ENCODE measurements at places on chromosomes 2 and 18.
A peak's percentile ranks its signal among the peaks of the same experiment; 100 is the strongest.

GRCh38 chr2:17470855-17471641 lies 47.2 kb downstream of the RAD51AP2 start:
- peak; percentile 26 for DNase-seq

DNA sequence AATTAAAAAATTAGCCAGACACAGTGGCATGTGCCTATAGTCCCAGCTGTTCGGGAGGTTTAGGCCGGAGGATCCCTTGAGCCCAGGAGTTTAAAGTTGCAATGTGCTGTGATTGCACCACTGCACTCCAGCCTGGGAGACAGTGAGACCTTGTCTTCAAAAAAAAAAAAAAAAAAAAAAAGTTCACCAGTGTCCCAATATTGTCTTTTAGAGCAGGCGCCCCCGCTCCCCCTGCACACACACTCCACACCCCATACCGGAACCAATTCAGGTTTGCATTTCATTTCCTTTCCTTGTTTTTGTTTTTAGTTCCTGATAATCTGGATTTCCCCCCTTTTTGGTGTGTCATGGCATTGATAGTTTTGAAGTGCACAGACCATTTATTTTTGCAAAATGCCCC lies 10.4 kb downstream of the TMEM87B start:
- no peak for DNase-seq

DNA sequence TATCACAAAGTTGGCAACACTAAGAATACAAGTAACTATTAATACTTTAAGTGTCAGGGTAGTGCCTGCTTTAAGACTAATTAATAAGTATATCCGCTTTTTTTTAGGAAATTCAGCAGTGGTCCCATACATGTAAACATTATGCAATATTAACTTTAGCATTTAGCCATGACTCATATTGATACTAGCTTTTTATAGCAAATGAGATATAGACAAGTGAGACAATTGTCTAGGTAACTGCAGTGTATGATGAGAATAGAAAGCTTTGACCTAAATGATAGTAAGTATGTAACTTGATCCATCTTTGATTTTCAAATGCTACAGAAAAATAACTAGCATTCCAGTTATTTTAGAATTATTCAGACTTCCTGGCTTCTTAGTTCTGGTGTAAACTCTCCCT lies 27.4 kb upstream of the VRK2 start:
- DNase-seq = no peak

GRCh38 chr2:129699781-129700573 lies 279.5 kb upstream of the RAB6C start:
- no peak for DNase-seq

- DNase-seq = peak; percentile 6
Measured at GRCh38 chr2:146312899-146313298, 1531.9 kb upstream of the ACVR2A start.

DNA sequence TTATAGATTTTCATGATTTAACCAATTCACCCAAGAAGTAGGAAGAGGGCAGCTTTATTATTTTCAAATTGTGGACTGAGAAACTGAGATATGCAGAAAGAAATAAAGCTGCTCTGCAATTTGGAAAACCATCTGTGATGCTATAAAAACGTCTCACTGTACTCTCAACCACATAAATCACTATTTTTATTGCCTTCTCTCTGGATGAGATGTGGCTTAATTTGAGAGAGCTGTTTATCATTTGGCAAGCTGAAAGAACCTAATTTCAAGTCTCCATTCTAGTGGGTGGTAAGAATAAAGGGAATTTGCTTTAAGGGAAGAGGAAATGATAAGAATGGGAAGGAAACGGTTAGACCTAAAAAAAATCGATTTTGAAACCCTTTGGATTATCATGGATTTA lies 49.9 kb upstream of the CYP1B1 start:
- no peak for DNase-seq

- DNase-seq = no peak
Measured at GRCh38 chr2:70725505-70725904, 42.5 kb downstream of the ADD2 start.

GRCh38 chr2:22487036-22487435 lies 897.9 kb upstream of the KLHL29 start:
- DNase-seq = no peak

GRCh38 chr2:200435379-200435778 lies 74.5 kb downstream of the KCTD18 start:
- no peak for DNase-seq

DNA sequence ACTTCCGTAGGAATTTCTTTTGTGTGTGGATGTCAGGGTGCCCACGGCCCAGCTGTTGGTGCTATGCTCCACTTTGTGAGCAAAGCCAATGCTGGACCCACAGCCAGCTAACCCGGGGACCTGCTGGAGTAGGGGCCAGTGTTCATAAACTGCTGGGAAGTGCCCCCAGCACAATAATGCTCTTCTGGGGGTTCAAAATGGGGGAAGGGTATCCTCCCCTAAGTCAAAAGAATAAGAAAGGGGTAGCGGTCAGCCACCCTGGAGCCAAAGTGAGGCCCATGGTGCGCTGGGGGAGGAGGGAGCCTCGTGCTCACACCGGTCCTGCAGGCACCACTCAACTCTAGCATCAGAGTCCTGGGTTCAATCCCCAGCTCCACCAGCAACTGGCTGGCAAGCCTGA lies 115.8 kb upstream of the NPAS2 start:
- no peak for DNase-seq

- DNase-seq = peak; percentile 28
Measured at GRCh38 chr2:2646433-2647051, 315.5 kb upstream of the MYT1L start.

DNA sequence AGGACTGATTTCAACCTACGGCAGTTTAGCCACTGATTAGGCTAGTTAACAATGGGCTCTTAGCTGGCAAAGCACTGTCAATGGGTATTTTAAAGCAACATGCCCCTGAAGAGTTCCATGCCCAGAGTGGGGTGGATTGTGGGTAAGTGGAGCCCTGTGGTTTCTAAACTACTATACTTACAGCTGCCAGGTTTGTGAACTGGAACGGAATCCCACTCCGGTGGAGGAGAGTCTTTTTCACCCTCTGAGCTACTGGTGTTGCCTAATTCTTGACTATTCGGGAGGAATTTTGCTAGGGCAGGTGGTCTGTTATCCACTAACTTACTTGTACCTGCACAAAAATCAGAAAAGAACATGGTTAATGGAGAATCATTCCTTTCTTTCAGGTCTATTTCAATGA lies 52.6 kb downstream of the ZAP70 start:
- DNase-seq = no peak

DNA sequence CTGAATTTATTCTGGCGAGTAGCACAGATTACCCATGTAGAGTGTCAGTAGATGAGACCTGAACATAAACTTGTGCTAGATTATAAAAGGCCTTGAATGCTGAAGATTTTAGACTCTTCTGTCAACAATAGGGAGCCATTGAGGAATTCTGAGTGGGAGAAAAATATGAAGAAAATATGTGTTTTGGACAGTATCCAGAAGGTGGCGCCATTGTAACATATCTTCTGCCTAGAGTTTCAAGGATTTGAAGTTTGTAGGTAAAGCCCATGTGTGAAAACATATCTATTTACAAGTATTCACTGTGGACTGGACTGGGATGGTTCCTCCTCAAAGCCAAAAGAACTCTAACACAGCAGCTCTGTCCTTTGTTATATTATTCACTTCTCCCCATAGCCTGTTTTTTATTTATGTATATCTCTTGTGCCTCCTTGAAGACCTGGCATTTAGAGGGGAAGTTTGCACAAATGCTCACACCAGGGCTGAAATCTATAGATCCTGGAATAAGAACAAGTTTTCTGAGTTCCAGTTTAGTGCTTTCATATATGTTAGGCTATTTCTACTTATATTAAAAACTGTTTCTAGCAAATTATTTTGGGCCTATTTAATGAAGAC lies 124.9 kb downstream of the RDH14 start:
- peak; percentile 58 for DNase-seq

GRCh38 chr2:156792242-156792840 lies 356.2 kb downstream of the GPD2 start:
- DNase-seq = no peak

DNA sequence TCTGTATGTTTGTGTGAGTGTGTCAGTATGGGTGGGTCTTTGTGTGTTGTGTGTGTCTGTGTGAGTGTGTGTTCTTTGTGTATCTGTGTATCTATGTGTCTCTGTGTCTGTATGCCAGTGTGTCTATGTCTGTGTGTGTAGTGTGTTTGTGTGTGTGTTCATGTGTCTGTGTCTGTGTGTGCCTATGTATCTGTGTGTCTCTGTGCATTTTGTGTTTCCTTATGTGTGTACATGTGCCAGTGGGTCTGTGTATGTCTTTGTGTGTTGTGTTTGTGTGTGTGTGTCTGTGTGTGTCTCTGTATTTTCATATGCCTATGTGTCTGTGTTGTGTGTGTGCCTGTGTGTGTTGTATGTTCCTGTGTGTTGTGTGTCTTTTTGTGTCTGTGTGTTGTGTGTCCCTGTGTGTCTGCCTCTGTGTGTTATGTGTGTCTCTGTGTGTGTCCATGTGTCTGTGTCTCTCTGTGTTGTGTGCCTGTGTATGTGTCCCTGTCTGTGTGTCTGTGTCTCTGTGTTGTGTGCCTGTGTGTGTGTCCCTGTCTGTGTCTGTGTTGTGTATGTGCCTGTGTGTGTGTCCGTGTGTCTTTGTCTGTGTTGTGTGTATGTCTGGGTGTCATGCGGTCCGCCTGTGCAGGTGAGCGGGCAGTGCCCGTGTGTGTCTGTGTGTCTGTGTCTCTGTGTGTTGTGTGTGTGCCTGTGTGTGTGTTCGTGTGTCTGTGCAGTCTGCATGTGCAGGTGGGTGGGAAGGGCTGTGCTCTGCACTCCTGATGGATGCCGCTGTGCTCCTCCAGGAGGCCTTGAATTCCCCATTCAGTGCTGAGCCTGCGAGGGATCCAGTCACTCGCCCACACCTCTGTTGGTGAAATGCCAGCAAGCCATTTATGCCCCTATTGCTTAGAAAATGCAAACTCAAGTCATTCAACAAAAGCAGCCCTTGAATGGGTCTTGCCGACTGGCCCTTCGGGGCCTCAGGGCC lies 37.4 kb downstream of the KLHL29 start:
- DNase-seq = no peak

- no peak for DNase-seq
Measured at GRCh38 chr2:54667726-54668650, 55.5 kb upstream of the EML6 start.
